ENCODE measurements at places on chromosomes 5 and 9.

DNA sequence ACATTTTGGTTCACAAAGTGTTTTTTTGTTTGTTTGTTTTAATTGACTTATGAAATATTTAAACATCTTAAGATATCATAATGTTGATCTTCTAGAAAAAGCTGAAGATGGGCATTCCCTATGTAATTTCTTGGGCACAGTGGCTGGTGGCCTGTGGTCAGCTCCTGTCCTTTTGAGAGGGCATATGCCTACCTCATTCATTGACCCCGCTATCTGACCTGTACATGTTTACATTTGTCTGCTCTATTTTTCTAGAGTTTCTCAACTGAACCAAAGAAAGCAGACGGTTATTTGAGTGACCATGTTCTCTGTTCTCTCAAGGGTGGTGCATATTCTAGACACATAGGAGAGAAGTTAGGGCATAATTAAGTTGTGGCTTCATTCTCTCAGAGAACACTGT lies 5.3 kb downstream of the SGCD start:
- no peak for DNase-seq

GRCh38 chr9:135355521-135356011 lies 124.0 kb upstream of the PPP1R26 start:
- DNase-seq = no peak

- no peak for DNase-seq
Observed at GRCh38 chr9:110986529-110986928, 51.7 kb downstream of the LPAR1 start.

GRCh38 chr9:32579706-32580331 lies 6.9 kb upstream of the NDUFB6 start:
- peak; percentile 69 for DNase-seq

DNA sequence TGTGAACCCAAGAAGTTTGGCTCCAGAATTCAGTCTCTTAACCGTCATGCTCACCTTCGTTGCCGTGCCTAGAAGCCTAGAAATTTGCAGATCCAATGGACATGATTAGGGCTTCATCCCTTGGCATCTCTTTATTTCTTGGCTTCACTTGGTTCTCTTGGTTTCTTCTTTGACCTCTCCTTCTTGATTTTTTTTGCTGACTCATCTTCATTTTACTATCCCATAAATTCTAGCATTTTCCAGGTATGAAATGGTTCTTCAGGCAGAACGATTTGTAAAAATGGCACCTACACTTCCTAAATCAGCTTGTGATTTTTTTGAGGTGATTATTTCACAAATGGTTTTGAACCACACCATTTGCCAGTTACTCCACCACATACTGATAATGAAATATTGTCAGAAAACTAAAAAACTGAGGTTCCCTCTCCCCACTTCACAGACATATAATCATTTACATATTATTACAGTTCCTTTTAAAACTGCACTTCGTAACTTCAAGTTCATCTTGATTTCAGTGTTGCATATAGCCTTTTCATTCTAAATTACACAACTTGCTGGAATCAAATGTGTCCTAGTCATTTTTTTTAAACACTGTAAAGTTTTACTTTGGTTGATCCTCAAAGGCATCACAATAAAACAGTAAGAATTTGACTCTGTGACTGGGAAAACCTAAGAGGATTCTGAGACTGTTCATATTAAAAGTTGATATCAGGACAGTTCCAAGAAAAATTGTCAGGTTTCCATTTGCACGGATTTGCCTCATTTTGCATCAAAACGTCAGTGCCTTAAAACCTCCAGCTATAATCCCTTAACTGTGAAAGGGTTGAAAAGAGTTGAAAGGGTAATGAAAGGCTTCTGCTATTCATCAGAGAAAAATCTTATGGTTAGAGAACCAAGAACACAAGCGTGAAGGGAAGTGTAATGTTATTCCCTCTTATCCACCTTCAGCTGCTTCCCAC lies 8.9 kb upstream of the NREP start:
- DNase-seq = no peak

GRCh38 chr5:67209141-67209771 lies 12.7 kb upstream of the CD180 start:
- peak; percentile 80 for DNase-seq

- no peak for DNase-seq
Observed at GRCh38 chr5:145934276-145934675, 2.1 kb upstream of the SH3RF2 start.

- peak; percentile 55 for DNase-seq
Observed at GRCh38 chr9:82606492-82607382, 456.2 kb downstream of the RASEF start.

DNA sequence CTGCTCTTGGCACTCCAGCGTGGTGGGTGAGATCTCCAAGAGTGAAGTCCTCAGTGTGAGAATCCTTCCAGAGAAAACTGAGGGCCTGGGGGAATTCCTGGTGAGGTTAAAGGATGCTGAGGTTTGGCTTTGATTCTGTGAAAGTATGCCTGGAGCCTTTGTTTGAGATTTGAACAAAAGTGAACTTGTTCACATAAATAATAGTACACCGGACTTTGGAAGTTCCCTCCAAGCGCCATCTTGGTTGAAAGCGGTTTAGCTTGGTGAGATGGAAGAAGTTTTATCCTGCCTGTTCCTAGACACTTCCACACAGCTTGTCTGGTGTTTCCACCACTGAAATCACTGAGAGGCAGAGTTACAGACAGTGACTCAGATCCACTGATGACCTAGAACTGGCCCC lies 286.4 kb downstream of the NTRK2 start:
- no peak for DNase-seq

GRCh38 chr5:110855961-110856360 lies 117.2 kb downstream of the SLC25A46 start:
- no peak for DNase-seq

- DNase-seq = no peak
Observed at GRCh38 chr9:27487927-27488326, 36.2 kb upstream of the IFNK start.

- no peak for DNase-seq
Observed at GRCh38 chr5:177595991-177596774, 3.7 kb upstream of the B4GALT7 start.

- DNase-seq = peak; percentile 74
Observed at GRCh38 chr5:139422307-139422893, 16.9 kb downstream of the DNAJC18 start.

- DNase-seq = no peak
Observed at GRCh38 chr9:89138463-89139390, 39.9 kb downstream of the SHC3 start.

DNA sequence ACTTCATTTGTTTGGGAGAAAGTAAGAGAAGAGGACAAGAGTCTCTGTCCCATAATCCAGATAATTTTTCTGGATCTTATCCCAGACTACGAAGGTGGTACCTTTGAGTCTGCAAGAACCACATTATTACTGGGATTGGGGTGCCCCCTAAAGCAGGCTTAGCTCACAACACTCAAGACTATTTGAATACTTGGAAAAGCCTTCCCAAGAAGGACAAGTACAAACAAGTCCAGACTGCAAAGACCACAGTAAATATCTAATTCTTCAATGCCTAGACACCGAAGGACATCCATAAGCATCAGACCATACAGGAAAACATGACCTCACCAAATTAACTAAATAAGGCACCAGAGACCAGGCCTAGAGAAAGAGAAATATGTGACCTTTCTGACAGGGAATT lies 40.2 kb upstream of the TMED7 start:
- DNase-seq = no peak

GRCh38 chr5:166551384-166551783 lies 1740.1 kb upstream of the WWC1 start:
- DNase-seq = no peak

Measured in LoVo (cell line).